ENCODE measurements at places on chromosomes 1 and 21.

GRCh38 chr1:77238462-77238861 lies 19.2 kb upstream of the PIGK start:
- no peak for DNase-seq

GRCh38 chr1:162709132-162709860 lies 77.0 kb downstream of the DDR2 start:
- DNase-seq, result no peak

- DNase-seq, result no peak
Observed at GRCh38 chr1:86224651-86225310, 68.2 kb upstream of the COL24A1 start.

GRCh38 chr1:54081306-54082270 lies 28.2 kb downstream of the TCEANC2 start:
- DNase-seq, result no peak

DNA sequence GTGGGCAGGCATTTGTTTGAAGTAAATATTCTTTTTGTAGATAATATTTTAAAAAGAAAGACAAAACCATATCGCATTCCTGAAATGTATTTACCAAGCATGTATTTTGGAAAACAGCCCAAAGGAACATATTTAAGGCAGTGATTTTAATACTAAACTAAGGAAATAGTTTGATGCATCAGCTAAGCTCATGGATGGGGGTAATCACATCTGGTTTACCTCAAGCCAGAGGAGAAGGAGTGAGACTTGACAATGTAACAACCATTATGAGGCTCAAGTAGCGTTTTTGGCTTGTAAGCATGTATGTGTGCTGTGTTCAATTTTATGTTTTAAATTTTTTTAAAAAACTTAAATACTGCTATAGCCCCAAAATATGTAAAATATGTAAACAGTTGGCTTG lies 390.5 kb downstream of the DISC1 start:
- DNase-seq, result peak; percentile 7

DNA sequence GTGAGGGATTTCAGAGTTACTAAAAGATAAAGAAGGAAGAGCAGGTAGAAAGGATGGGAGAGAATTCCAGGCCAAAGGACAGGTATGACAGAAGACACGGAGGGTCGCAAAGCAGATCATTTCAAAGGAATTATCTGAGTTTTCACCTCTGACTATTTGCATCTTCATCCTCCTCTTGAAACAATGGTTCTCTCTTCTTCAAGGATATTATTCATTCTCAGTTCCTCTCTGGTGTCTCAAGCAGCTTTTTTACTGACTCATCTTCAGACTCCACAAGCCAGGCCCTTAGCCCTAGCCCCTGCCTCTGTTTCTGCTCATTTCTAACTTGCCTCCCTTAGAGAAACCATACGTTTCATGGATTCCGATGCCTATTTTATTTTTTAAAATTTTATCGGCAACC lies 15.0 kb downstream of the DDX59 start:
- DNase-seq, result no peak

- DNase-seq, result no peak
Observed at GRCh38 chr1:16195518-16195905, 16.9 kb downstream of the ARHGEF19 start.

DNA sequence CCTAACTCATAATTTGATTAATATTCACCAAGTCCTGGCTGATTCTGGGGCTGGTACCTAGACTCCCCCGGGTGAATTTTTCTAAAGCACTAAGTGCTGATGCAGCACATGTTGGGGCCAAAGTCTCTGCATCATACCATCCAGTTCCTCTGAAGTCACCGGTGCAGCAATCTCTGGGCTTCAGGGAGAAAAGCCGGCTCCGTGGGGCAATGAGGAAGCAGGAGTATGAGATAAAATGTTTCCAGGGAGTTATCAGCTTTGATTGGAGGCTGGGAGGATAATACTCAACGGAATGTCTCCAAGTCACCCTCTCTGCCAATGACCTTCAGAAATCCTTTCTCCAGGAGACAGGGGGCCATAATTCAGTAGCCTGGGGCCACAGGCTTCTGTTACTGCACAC lies 1.2 kb downstream of the FCAMR start:
- no peak for DNase-seq

DNA sequence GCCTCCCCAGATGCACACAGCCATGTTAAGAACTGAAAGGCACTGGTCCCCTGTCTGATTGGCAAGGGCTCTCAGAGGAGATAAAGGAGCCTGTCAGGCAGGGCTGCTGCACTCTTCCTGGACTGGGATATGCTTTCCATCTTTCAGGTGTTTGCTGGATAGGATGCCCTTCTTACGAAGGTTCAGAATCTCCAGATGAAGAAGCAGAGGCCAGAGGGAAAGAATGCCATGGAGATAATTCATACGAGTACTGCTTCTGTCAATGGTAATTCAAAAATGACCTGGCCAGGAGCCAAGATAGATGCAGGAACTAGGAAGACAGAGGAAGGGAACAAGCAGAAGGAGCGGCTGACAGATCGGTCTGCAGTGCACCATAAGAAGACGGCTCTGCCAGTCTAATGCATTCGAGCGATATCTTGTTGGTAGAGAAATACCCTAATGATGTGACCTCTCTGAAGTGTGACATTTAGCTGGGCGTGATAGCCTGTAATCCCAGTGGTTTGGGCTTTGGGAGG lies 16.6 kb upstream of the ATP2B4 start:
- DNase-seq, result no peak

- no peak for DNase-seq
Observed at GRCh38 chr1:14282707-14283106, 315.8 kb upstream of the KAZN start.

GRCh38 chr1:234533975-234534876 lies 55.2 kb upstream of the TARBP1 start:
- DNase-seq, result peak; percentile 98

DNA sequence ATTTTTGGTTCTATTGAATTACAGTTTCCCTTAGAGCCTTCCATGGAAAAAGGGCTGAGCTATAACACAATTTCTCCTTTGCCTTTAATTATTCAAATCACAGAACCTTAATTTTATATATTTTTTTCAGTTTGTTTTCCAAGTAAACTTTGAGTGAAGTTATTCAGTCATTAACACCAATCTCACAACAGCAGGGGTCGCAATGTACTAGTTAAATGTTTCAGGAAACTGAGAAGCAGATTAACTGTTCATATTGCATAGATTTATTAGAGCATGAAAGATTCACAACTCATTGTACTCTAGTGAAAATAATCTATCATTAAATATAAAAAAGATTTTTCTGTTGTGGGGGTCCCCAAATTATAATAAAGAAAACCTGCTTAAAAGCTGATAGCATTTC lies 64.1 kb downstream of the KIFAP3 start:
- DNase-seq, result no peak

- DNase-seq, result no peak
Observed at GRCh38 chr1:206939131-206939530, 7.1 kb downstream of the PIGR start.

DNA sequence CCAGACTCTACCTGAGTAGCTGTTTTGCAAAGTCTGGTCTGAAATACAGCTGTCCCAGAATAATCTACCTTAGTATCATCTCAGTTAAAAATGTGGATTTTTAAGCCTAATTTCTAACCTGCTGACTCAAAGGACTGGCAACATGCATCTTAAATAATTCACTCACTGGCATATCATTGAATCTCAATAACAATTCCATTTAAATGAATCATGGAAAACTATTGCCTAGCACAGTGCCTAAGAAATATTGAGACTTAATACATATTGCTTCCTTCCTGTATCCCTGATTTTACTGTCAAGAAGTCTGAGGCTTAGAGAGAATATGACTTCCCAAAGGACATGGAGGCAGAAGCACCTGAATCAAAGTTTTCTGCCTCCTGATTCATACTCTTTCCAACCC lies 3.1 kb downstream of the CCDC190 start:
- DNase-seq, result no peak

- no peak for DNase-seq
Observed at GRCh38 chr1:81165963-81166362, 634.8 kb upstream of the ADGRL2 start.

DNA sequence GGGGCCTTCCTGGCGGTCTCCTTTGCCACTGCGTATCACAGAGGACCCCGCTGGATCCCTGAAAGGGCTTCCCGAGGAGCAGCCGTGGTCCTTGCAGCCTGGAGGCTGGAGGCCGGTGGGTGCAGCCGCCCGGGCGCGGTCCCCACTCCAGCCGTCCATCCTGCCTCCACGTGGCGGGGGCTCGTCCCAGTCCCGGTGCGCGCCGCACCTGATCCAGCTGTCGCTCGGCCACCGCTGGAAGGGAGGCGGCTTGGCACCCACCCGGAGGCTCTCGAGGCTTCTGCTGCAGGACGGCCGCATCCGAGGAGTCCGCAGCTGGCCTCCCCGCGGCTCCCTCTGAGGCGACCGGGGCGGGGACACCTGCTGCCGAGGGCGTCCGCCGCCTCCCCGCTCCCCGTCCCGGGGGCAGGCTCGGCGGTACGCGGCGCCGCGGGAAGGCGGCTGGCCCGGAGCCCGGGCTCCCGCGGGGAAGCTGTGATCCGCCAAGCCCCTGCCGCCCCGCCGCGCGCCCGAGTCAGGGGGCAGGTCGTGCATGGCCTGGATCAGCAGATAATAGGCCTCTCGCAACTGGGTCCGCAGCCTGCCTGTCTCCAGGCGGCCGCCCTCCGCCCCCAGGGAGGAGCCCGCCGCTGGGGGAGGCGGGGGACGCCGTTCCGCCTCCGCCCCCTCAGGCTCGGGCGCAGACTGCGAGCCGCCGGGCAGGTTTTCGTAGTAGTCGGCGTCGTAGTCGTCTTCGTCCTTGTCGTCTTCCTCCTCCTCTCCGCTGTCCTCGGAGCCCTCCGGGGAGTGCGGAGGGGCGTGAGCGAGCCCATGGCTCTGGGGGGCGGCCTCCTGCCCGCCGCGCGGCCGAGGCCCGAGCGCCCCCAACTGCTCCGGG lies at the start of gene SYDE2:
TSS of gene SYDE2 (minus strand) at position 554 of the 877 bp plus-strand sequence. CDS start at position 534, 20 bp downstream.
- no peak for DNase-seq

DNA sequence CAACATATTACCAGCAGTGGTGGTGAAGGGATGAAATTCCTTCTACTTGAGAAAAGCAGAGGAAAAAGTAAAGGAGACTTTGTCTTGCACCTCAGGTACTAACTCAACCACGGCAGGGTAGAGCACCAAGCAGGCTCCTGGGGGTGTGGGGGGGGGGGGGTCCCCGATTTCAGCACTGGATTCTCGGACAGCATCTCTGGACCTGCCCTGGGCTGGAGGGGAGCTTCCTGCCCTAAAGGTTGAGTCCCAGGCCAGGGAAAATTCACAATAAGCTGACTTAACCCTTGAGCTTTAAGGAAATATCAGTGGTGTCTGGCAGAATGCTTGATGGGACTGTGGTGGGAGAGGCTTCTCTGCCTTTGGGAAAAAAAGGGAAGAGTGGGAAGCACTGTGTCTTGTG lies 233.2 kb upstream of the CXADR start:
- no peak for DNase-seq

DNA sequence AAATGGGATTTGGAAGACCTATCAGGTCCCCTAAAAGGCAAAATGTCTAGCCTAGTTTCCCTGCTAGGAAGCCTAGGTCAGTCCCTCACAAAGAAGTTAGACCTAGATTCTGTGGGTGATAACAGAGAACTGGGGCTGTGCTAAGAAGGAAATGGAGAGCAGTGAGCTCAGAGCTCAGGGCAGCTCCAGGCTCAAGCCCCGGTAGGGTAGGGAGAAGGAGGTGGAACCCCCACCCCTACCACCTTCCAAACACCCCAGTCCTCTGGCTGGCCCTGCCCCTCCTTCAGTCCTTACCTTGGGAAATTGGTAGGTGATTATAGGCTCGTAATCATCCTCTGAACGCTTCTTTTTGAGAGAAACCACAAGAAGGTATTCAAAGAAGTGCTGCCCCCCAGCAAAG lies 1.1 kb downstream of the DENND2D start:
- no peak for DNase-seq

DNA sequence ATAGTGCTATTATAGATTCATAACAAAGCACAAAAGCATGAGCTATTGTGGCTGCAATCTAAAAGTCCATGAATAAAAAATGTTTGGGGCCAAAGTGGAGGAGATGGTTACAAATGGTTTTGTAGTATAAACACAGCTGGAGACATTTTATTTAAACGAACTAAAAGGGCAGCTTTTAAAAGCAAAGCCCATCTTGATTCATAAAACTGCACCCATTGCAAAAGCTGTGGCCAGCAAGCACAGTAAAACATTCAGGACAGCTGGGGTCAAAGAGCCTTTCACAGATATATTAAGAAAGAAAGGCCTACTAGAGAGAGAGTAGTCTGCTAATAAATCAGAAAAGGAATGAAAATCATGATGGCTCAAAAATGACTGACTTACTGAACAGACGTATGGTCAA lies 520.8 kb downstream of the NUF2 start:
- DNase-seq, result no peak

GRCh38 chr21:44845418-44846223 lies 27.8 kb upstream of the SUMO3 start:
- DNase-seq, result no peak
